ENCODE measurements at places on chromosomes 2 and 18.

DNA sequence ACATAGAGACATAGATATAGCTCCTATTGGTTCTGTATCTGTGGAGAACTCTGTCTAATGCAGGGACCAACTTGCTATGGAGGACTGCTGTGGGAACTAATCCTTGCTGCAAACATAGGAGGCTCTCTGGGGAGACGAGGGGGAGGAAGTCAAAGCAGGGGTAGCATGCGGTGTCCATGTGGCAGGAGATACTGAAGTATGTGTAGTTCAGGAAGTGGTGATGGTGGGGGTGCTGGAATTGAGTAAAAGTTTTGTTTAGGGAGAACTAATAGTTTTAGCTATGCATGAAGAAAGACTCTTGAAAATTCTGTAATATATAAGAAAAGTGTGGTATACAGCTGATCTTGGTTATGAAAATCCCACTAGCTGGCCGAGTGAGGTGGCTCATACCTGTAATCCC is 62.0 kb downstream of the ANKRD44 start:
- DNase-seq, result no peak

DNA sequence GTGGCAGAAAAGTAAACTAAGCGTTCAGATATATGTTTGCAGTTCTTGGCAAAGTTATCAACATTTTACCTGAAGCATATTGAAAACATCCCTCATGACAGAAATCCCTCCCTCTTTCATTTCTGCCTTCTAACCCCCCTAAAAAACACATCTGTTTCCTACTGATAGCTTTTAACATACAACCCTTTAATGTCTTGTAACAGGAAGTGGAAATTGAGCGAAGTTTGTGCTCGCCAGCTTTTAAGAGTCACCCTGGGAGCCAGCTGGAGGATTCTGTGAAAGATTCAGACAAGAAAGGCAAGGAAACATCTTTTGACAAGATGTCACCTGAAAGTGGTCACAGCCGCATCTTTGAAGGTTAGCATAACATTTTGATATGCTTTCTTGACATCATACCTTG is 247.4 kb downstream of the XIRP2 start:
- no peak for DNase-seq

DNA sequence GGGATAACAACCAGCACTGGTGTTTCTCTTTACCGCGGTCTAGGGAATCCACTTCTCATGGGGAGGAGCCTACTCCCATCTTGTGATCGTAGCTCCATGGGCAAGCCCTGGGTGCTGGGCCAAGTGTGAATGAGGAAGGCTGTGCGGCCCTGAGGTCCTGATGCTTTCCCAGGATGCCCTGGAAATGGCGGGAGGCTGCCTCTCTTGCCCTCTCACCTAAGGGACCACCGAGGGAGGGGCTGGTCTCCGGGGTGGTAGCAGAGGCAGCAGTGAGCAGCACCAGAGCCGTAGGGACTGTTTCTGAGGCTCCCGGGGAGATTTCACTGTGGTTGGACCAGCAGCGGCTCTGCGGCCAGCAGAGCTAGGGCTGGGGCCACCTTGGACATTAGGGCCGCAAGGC is 15.5 kb upstream of the NPPC start:
- no peak for DNase-seq

GRCh38 chr18:27008575-27008974 is 143.1 kb upstream of the AQP4 start:
- DNase-seq, result no peak

DNA sequence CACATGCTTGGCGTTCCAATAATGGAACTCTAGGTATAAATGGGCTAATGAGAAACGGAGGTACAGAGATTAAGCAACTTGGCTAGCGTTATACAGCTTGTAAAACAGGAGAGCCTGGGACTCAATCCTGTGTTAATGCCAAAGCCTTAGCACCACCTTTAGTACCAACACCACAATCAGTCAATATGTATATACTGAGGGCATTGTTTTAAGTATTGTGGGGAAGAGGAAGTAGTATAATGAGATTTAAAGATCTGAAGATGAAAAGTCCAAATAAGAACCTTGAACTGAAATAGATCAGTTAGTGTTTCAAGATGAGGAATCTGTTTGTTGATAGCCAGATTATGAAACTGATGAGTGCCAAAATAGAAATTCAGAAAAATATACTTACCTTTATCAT is 8.1 kb downstream of the MARS2 start:
- DNase-seq, result no peak
